ENCODE measurements at places on chromosomes 2 and 18.

DNA sequence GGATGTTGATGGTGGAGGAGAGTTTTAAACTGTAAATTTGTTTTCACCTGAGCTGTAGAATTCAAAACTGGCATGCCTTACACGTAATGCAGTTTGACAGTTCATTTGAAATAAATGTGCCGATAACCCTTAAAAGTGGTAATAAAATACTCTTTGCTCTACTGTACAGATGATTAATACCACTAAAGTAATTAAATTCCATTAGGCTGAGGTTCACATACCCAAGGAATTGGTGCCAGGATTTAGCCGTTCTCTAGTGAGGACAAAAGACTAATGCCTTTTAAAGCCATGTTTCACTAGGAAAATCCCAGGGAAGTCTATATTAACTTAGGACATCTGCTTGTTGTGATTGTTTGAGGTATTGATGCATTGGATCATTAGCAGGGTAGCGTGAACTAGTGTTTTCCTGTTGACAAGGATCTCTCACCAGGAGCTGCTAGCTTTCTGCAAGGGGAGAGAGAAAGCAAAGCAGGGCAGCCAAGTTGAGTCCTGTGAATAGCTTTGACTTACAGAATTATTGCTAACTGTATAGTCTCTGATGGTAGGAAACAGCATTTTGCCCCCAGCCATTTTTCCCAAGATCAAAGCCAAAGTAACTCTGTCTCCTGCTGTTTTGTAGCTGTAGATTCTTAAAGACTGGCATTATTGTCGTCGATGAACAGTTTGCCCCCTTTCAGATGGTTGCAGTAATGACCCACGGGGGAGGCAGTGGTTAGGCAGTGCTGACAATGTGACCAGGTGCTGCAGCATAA lies 280.9 kb upstream of the FANCL start:
- no peak for DNase-seq

- DNase-seq, result no peak
Measured at GRCh38 chr2:66170744-66171330, 264.1 kb upstream of the MEIS1 start.

DNA sequence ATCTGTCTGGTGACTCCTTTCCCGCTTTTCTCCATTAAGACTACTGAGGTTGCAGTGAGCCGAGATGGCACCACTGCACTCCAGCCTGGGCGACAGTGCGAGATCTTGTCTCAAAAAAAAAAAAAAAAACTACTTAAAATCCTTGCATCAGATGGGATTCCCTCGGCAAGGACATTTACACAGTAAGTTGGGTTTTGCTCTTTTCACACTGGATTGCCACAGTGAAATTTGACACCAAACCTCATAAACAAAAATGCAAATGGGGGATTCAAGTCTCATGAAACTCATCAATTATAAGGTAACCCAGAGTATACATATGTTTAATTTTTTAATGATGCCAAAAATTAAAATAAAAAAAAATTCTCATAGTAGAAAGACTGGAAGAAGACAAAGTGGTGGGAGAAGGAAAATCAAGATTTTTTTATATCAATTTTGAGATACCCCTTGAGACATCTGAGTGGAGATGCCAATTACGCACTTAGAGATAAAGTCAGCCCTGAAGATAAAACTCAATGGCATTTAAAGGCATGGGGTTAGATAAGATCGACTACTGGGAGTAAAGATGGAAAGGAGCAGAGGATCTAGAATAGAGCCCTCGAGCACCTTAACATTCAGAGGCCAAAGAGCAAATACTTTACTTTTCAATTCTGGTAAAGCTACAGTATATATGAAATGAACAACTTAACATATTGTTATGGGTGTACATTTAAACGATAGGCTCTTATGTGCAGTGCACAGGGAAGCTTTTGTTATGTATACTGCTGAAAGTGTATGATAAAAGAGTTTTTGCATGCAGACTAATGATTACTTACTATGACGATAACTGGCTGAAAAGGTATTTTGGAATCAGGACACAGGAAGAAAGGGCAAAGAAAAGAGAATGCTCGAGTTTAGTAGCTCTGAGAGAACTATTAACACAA lies 37.6 kb downstream of the CHMP3 start:
- DNase-seq, result no peak

GRCh38 chr18:57141208-57142129 lies 5.4 kb upstream of the BOD1L2 start:
- DNase-seq, result no peak

- no peak for DNase-seq
Measured at GRCh38 chr2:54954705-54955357, 95.4 kb downstream of the RTN4 start.

DNA sequence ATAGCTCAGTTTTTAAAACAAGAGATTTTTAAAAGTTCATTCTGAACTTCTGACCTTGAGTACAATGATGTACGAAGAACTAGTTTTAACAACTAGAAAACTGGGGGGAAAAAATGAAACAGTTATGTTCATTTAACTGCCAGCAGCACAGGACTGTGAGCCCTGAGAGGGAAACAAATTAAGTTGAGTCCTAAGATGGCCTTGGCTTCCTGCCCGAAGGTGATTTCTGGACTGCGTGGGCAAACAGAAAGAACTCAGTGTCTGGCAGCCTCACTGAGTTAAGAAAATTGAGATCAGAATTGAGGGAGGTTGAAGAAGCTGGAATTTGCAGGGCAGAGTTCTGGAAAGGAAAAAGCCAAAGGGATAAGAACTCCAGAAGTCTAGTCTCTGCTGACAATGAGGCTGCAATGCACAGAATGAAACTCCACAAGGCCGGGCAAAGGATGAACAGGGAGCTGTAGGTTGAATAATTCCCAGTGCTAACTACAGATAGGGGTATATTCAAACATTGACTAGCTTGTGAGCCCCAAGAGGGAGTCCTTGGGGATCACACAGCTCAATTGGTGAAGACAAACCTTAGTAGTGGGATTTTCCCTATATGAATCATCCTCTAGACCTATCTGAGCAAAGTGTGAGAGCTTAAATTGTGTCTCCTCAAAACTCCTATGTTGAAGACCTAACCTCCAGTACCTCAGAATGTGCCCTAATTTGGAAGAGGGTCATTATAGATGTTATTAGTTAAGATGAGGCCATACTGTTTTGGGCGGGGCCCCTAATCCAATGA lies 13.1 kb upstream of the CRACDL start:
- DNase-seq, result no peak

DNA sequence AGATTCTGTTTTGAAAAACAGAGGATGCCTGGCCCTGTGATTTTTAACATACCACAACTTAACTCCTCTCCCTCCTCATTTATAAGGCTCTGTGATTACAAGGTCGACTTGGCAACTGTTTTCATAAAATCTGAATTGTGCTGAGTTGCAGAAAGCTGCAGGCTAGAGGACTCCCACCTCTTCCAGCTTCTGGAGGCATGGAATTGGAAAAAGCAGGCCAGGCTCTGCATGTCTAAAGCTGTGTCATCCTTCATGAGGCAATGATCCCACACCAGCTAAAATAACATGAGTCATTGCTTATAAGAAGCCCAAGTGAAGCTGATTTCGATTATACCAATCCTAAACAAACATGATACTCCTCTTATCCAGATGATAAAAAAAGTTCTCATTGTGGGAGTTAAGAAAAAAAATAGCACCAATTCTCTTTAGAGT lies 11.7 kb downstream of the ARHGAP28 start:
- no peak for DNase-seq

GRCh38 chr2:6754419-6754818 lies 111.3 kb downstream of the CMPK2 start:
- DNase-seq, result no peak

- no peak for DNase-seq
Measured at GRCh38 chr2:134201533-134201932, 52.3 kb upstream of the MGAT5 start.

- DNase-seq, result no peak
Measured at GRCh38 chr2:59458800-59459199, 1094.7 kb downstream of the BCL11A start.

GRCh38 chr2:157459486-157459885 lies 15.6 kb upstream of the CYTIP start:
- DNase-seq, result no peak

- no peak for DNase-seq
Measured at GRCh38 chr2:127024769-127025358, 82.1 kb downstream of the BIN1 start.

DNA sequence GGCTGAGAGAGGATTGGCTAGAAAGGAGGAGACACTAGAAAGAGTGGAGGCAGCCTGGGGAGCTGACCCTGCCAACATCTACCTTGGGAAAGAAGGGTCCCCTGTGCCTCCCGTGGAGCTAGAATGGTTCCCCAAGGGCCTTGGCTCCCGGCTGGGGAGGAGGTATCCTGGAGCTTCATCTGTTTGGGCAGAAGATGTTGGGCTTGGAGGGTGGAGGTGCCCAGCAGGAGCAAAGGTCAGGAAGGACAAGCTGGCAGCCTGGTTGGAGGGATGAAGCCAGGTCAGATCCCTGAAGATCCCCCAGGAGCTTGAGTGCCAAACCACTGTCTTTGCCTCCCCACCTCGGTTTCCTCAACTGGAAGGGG lies 2.9 kb downstream of the ATP6V1B1 start:
- no peak for DNase-seq

- no peak for DNase-seq
Measured at GRCh38 chr18:45171679-45172191, 443.5 kb upstream of the SLC14A2 start.

GRCh38 chr2:234161932-234162331 lies 111.4 kb downstream of the SPP2 start:
- DNase-seq, result no peak

GRCh38 chr18:79790996-79791972 lies 6.5 kb upstream of the KCNG2 start:
- DNase-seq, result no peak

DNA sequence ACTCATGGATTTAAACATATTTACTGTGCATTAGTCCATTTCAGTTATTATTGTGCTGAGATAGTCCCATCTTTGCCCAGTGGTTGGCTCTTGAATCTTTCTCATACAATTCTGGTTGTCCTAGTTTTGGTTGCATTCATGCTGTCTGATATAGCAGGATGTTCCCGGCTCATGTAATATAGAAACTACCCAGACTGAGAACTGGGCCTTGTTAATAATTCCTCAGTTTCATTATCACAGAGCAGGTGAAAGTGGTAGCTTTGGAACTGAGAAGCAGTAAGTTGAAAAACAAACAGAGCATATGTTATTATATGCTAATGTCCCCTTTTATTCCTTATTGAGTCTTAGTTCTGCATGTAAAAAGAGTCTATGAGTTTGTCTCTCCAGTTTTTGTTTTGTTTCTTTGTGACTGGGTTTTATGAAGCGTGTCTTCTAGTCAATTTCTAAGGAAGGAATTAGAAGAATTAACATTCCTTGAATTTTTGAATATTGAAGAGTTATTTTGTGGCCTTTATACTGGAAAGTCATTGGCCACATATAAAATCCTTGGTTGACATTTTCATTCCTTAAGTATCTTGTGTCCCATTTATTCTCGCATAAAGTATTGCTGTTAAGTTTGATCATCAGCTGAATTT lies 43.3 kb downstream of the EIF5B start:
- no peak for DNase-seq

DNA sequence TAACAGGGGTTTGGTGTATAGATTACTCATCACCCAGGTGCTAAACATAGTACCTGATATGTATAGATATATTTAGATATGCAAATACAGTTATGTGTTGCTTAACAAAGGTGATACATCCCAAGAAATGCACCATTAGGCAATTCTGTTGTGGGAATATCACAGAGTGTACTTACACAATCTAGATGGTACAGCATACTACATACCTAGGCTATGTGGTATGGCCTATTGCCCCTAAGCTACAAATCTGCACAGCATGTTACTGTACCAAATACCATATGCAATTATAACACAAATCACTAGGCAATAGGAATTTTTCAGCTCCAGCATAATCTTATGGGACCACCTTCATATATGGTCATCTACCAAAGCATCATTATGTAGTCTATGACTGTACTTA lies 43.5 kb upstream of the NPAS2 start:
- DNase-seq, result no peak

- no peak for DNase-seq
Measured at GRCh38 chr18:32998285-32998684, 225.5 kb upstream of the KLHL14 start.

- DNase-seq, result no peak
Measured at GRCh38 chr2:199807966-199808365, 43.0 kb downstream of the FTCDNL1 start.

DNA sequence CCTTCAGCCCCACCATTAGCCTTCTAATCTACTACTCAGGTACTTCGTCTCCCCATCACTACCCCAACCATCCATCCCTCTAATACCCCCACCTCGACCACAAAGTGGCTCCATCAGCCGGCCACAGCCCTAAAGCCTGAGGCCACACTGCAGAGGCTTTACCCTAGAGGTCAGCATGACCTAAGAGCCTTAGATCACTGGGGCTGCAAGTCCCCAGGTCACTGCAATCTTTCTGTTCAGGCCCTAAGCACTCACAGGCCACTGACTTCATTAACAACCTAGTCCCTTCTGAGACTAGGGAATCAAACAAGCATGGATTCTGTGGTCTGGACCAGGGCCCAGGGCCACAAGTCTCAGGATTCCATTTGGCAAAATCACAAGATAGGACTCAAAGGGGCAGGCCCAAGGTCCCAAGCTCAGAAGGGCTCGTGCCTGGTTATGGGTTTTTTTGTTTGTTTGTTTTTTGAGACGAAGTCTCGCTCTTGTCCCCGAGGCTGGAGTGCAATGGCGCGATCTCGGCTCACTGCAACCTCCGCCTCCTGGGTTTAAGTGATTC lies 37.0 kb upstream of the PKDCC start:
- no peak for DNase-seq

Measured in stimulated activated CD4-positive, alpha-beta T cell treated with anti-CD3 and anti-CD28 coated beads, TNF-alpha, amount 100 ng/mL, for 1 hour (primary cell).